NCI-H345 (cell line): ENCODE measurements at places on chromosomes 12 and 14.

DNA sequence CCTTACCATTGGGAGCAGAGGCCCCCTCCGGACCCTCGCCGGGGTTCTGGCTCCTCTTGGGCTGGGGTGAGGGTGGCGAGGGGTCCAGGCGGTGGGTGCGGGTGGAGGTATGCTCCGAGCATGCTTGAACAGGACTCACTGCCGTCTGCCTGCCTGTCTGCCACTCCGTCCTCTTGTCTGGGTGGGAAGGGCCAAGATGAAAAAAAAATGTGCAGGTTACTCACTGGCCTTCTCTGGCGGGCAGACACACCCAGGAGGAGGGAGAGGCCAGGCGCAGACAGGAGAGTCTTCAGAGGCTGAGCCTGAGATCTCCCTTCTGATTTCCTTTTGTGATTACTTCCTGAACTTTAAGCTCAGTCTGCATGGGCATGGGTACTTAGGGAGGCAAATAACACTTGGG lies 76.1 kb downstream of the STON2 start:
- no peak for DNase-seq

- no peak for DNase-seq
Measured at GRCh38 chr12:25266497-25266896, 15.8 kb upstream of the KRAS start.

DNA sequence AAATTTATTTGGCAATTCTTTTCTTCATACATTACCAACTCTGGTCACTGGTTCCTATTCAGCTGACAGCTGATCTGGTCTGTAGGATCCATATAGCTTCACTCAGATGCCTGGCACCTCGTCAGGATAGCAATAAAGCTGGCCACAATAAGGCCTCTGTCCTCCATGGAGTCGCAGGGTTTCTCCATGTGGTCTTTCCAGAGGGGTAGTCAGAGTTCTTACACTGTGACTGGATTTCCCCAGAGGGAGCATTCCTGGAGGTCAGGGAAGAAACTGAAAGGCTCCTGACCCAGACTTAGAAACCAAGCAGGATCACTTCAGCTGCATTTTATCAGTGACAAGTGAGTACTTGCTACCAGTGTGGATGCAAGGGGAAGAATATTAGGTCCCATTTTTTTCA lies 34.9 kb upstream of the SIX1 start:
- DNase-seq, result no peak

DNA sequence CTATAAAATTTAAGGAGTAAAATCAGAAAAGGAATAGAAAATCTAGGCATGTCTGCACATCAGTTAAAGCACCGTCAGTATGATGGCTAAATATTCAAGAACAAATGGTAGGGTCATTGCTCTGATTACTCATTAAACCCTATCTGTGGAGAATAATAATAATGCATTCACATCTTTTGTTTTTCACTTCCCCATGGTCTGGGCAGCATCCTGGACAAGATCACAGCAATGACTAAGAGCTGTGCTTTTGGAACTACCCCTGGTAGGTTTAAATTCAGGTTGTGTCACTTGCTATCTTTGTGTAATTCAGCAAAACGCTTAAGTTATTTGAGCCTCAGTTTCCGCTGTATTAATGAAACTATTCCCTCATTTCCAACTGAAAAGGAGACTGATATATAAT lies 33.1 kb downstream of the C12orf42 start:
- no peak for DNase-seq

DNA sequence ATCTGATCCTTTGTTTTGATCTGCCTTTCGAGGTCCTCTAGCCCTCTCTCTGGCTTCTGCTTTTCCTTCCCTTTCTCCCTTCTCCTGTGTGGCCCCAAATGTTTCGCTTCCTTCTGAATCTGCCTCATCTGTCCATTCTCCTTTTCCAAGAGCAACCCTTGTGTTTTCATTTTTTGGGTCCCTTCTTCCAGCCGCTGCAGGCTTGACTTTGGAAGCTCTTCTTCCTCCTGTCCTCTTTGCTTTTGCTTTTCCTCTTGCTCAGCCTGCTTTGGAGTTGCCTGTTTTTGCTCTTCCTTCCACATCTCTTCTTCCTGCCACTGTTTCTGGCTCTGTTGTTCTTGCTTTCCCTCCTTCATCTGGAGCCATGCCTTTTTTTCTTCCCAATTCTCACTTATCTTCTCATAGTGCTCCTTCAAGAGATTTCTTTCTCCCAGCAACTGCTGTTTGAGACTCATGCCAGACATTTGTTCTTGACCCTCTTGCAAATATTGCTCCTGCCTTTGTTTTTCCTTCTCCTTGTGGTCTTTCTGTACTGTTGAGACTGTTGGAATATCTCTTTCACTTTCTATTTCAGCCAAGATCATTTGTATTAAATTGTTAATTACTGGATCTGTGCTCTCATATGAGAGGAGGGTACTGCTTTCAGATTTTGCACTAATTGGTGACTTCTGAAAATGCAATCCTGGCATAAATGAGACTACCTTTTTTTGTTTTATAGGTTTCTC lies 42.4 kb downstream of the FAM186A start:
- no peak for DNase-seq

DNA sequence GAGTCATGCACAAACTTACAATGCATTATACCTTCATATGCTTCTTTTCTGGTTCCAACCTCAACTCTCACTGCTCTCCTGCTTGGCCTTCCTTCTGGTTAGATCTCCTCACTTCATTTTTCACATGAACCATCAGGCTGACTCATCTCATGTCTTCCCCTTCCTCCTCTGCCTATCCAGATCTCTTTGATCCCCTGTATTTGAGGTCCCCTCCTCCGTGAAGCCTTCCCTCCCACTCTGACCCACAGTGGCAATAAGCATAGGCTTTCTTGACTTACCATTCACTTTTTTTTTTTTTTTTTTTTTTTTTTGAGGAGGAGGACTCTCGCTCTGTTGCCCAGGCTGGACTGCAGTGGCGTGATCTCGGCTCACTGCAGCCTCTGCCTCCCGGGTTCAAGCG lies 14.7 kb upstream of the ASIC1 start:
- DNase-seq, result no peak

DNA sequence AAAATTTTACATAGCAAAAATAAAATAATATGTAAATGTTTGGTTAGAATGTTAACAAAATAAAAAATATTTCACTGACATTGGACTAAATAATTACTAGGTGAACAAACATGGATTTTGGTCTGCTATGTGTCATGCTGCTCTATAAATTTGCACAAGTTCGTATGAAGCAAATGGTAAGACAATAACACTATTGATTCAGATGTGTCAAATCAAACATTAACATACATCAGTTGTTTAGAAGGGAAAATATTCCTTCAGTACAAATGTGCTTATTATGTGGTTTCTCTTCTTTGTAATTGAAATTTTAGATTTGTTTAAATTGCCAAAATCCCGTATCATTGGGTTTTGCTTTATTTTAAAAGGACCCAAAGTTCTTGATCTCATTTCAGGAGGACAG lies 46.9 kb downstream of the PAWR start:
- DNase-seq, result no peak

GRCh38 chr12:111393700-111394300 lies 11.9 kb upstream of the SH2B3 start:
- no peak for DNase-seq

GRCh38 chr12:69284131-69284530 lies 44.8 kb downstream of the CPSF6 start:
- DNase-seq, result peak; percentile 34

DNA sequence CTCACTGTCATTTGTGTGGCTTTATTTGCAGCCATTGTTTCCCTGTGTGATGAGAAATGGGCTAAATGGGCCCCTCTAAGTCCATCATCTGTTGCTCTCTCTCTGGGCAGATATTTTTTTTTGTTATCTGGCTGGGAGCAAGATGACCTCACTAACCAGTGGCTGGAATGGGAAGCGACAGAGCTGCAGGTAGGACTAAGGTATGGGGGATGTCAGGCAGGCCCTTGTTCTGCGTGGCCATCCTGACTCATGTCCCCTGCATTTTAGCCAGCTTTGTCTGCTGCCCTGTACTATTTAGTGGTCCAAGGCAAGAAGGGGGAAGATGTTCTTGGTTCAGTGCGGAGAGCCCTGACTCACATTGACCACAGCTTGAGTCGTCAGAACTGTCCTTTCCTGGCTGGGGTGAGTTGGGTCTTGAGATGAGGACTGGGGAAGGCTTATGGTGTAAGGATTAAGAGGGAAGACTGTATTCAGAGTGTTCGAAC lies 1.3 kb downstream of the MARS1 start:
- no peak for DNase-seq

DNA sequence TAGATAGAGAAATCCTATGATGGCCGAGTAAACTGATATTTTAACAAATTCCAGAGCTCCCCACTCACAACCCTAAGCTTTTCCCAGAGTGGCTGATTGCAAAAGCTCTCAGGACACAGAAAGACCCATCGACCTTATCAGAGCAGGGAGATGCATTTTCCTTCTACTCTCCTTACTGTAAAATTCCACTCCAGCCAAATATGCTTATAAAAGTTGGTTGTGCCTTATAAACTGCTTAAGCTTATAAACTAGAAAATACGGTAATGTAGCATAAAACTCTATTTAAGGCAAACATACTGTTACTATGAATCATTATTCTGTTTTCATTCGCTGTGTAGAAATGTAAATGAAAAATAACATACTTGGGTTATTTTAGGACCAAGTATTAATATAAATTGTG lies 41.6 kb upstream of the TRHDE start:
- DNase-seq, result no peak
